GOT3 (cell line): ENCODE measurements at places on chromosomes 11 and 22.

DNA sequence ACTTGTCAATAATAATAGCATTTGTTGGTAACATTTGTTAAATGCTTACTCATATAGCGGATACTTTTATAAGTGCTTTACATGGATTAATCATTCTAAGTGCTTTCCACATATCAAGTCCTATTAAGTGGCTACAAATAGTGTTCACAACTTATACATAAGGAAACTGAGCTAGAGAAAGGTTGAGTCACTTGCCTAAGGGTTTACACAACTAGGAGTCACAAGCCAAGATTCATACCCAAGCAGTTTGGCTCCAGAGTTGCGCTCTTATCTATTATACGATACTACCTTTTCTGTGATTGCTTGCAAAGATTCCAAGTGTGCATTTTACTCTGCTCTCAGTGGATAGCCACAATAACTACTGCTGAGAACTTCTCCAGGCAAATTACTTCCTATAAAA, 215.9 kb upstream of the CCDC90B start:
- DNase-seq = no peak

DNA sequence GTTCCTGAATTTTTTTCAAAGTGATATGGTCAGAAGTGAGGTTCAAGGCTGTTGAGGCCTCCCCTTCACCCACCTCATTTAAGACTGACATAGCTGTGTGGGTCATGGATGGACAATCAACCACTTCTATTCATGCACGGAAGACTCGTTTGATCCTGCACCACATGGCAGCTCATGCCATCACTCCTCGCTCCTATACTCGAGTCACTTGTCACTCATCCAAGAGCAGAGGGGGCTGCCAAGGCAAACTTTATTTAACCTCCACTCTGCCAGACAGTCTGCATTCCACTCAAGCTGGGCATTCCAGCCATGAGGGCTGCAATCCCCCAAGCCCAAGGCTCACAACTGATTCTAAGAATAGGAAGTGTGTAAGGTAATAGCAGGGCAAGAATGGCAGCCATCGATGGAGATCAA, 34.1 kb downstream of the SNX19 start:
- no peak for DNase-seq

DNA sequence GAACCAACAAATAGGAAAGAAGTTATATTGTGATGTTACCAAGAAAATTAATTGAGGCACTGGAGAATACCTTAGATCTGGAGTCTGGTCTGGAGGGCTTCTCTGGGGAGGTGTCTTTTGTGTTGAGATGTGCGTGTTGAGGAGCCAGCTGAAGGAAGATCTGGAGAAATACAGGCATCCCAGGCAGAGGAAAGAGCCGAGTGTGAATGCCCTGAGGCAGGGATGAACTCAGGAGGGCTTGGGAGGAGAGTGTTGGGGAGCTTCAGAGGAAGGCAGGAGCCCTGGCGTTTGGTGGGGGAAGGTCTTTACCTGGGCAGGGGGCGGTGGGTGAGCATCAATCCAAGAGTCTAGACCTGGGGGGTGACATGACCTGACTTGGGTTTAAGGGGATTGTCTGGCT, 13.1 kb downstream of the SYNGR1 start:
- no peak for DNase-seq

DNA sequence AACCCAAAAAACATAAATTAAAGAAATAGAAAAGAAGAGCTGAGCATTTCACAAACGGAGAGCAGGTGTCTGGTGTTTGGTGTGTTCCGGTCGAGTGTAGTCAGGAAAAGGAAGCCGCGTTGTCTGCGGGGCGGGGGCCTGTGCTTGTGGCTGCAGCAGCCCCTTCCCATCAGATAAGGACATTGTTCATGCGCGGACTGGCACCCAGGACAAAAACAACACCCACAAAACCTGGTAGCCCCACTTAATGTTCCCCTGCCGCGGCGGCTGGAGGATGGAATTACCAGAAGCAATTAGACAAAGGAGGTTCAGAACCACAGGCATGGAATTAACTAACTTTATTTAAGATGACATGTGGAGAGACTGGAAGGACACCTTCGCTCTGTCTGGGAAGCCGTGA, 29.9 kb downstream of the KRTAP5-5 start:
- no peak for DNase-seq

DNA sequence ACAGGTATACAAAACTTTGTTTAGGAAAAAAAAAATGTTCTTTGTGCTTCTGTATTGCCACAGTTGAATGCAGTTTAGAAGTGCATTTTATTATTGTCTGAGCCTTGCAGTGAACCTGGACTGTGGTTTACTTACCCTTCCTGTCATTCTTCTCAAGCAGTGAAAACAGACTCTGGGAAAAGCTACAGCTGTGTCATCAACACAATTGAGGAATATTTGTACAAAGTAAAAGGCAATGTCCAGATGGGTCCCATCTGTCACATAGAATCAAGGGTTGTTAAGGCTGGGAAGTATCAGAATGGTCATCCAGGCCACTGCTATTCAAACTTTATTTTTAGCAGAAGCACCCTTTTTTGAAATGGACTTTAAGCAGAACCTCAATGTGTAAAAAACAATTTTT, 73.3 kb downstream of the TRIM44 start:
- no peak for DNase-seq

DNA sequence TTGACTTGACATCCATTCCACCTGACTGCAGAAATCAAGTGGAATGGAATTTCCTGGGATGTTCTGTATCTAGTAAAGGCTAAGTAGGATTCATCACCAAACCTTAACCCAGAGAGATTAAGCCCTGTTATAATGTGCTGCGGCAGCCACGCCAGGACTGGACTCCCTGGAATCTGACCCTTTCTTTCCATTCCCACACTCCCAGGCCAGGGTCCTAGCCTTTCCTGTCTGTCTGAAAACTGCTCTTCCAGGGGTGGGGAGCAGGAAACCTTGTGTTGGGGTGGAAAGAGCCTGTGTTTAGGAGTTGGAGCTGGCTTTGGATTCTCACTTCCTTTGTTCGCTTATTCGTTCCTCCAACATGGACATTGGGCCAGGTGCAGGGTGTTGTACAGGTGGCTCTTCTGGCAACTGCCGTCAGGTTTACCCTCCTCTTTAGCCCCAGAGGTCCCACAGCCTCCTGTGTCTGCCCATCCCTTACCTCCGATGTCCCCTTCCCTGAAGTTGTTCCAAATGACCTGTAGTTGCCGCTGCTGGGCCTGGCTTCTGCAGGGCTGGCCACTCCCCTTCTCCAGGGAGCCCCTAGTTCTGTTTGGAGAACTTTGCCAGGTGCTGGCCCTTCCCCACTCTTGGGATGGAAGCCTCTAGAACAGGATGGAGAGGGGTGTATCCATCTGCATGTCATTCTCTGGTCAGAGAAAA, 20.5 kb upstream of the PARVB start:
- DNase-seq = no peak

DNA sequence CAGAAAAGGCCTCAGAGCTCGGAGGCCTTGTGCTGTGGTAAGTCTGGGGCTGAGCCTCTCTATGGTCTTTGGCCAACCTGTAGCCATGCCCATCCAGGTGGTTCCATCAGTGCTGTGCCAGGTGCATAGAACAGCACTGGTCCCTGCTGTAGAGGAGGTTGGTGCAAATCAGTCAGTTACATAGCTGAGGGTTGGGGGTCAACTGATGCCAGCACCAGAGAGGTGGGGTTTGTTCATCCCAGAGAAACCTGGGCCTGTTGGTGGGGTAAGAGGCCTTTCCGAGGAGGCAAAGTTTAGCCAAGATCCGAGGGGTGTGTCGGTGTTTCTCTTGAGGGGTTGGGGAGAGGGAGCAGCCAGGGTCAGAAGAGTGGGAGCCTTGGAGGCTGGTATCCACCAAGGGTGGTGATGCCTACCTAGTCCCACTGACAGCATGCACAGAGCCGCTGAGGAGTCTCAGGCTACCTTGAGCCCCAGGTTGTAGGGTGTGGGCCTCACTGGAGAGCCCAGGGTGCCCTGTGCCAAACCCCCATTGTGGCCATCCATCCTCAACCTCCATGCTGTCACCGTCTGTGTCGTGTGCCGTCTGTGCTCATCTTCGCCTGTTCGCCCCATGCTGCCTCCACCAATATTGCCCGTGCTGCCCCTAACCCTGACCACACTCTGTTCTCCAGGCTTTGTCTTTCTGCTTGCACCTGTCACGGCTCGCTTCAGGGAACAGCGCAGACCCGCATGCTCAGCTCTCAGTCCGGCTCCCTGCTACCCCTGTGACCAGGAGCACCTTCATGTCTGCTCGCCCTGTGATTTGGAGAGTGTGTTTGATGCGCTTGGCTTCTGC, 78.7 kb upstream of the SUSD2 start:
- DNase-seq = no peak

DNA sequence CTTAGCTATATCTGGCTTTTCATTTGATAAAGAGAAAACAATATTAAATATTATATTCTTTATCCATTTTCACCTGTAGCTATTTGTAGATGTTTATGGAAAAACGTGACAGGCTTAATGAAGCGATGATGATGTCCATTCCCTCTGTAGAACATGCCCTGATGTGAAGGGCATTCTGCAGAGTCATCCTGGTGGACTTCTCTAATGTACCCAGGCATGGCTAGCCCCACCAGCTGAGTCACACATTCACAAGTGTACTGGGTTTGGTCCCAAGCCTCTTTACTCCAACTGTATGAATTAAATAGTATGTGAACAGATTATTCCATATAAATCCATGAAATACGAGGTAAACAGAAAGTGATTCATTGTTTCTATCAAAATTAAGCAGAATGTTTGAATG, 139.3 kb downstream of the CADM1 start:
- DNase-seq = no peak

GRCh38 chr11:116396331-116396730, 376.5 kb downstream of the BUD13 start:
- no peak for DNase-seq

DNA sequence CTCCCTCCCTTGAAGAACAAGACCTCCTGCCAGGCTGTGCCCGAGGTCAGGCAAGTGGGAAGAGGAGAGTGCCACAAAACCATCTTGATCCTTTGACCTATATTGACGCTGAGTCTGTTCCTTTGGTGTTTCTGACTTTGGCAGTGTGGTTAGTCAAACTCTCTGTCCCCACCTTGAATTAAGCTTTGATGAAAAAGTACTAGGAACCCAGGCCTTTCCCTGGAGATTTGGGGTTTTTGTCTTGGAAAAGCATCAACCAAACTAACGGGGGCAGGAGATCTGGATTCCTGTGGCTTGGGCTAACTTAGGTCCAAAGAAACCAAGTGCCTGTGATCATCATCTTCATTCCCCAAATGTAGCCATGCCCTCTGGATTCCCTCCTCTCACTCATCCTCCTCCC, 40.4 kb downstream of the ARFGAP2 start:
- no peak for DNase-seq
